ENCODE measurements at places on chromosomes 5 and 9.
A peak's percentile ranks its signal among the peaks of the same experiment; 100 is the strongest.

- DNase-seq: peak; percentile 5
Observed at GRCh38 chr5:35029333-35029732, 18.4 kb downstream of the AGXT2 start.

DNA sequence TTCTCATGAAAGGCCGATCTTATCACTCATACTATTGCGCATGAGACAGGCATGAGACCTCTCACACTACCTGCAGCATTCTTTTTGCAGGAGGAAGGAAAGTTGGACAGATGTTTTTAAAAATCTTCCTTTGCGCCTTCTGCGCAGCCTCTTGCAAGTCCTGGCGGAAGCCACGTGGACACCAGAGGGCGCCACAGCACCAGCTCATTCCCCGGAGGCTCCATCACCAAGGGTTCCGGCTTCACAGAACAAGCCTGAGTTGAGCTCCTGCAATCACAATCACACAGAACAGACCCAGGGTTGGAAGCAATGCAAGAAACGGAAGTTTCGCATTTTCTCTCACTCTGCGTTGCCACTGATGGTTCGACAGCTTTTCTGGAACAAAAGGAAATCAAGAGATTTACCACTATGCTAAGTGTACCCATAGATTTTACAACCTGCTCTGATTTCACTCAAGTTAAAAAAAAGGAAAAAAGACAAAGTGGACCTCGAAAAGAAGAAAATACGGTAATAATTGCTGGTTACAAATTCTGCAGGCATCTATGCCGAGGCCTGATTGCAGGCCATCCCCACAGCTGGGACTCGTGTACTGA is 304.7 kb upstream of the MSX2 start:
- peak; percentile 84 for DNase-seq

DNA sequence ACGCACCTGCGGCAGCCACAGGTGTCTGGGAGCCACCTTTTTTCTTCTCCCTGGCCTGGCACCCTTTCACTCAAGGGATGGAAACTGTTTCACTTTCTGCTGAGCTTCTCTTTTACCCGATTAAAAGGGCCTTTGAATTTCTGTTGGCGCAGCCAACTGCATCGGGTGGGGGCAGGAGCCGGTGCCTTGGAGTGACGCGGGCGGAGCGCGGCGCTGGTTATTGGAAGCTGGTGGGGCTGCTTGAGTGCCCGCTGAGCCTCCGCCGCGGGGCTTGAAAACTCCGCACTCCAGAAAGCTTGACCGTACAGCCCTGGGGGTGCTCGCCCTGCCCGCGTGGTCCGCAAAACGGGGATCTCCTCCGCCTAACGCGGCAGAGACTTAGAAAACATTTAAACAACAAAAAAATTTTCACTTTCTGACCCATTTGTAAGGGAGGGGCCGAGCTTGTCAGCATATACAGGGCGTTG is 52.0 kb upstream of the TJP2 start:
- peak; percentile 24 for DNase-seq

DNA sequence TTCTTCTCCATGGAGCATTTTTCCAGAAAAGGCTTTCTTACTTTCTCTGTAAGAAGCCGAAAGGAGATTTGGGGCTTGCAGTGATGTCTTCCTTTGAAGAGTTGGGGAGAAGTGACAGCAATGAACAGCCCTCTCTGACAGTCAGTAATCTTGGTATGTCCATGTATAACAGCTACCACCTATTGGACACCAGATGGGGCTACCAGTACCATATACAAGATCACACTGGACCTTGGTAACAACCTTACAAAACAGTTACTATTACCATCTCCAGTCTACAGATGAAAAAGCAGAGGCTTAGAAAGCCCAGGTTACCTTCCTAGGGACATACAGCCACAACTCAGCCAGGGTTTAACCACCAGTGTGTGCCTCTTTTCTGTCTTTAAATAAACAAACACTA is 272.7 kb upstream of the TRPC7 start:
- no peak for DNase-seq

DNA sequence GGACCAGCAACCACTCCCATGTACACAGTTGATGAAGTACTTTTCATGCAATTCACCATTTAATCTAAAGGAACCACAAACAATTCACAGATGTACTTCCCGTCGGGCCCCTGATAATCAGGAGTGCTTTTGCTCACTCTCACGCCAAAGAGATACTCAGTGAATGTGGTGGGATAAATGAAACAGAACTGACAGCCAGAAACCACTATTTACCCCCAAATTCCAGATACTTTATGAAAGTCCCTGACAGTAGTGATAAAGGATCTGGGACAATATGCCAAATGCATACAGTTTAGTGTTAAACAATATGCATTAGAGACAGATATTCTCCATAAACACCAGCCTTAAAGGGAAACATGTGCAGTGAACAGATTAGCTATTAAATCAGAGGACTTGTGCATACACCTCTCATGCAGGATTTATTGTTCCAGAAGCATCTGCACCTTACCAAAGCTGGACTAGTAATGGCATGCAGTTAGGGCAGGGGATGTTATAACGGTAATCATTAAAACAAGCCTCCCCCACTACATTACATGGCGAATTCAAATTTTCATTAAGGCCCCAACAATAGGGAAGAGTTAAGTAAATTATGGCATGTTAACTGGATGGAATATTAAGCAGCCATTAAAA is 74.0 kb upstream of the SLC25A51 start:
- DNase-seq: no peak

DNA sequence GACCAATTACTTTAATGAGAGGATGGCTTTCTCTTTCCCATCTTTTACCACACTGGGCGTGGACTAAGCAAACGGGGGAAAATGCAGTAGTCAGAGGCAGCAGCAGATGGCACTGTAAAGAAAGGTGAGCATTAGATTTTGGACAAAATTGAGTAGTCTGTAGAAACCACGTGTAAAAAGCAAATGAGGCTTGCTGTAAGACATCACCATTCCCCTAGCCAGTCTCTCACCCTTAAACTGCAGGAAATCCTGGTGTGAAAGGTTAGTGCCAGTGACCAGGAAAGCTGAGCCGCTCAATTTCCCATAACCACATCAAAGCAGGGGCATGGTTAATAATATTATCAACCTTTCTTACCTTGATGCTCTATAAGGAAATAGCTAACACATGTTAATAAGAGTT is 31.8 kb downstream of the SPATA31C2 start:
- peak; percentile 18 for DNase-seq
